Panc1 (cell line): ENCODE measurements at places on chromosomes 4 and X.

DNA sequence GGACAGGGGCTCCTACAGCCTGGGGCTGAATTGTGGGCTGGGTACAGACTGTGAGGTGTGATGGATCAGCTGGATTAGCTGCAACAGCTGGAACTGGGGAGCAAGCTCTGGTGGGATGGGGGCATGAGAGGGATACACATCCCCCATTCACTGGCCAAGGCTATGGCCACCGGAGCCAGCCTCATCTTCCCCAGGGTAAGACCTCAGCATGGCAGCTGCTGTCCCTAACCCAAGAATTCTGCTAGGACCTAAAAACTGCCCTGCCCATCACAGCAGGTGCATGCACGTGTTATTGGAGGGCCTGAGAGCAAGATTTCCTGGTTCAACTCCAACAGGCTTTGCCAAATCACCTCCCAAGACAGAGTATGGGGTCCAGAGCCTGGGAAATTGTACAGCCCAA, 258.6 kb upstream of the AGTR2 start:
- DNase-seq = no peak

DNA sequence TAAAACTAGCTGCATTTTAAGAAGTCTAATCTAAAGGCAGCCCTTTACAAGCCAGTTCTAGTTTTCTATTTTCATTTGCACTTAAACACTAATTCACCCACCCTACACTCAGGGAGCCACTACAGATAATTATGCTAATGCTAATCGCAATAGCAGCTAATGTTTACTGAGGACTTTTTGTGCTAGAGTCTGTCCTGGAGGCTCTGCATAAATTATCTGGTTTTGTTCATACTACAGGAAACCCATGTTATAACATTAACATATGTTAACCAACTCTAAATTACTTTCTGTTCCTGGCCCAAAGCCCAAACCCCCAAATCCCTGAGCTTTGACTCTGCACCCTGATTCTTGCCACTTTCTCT, 480 bp upstream of the RADX start:
- DNase-seq = no peak

DNA sequence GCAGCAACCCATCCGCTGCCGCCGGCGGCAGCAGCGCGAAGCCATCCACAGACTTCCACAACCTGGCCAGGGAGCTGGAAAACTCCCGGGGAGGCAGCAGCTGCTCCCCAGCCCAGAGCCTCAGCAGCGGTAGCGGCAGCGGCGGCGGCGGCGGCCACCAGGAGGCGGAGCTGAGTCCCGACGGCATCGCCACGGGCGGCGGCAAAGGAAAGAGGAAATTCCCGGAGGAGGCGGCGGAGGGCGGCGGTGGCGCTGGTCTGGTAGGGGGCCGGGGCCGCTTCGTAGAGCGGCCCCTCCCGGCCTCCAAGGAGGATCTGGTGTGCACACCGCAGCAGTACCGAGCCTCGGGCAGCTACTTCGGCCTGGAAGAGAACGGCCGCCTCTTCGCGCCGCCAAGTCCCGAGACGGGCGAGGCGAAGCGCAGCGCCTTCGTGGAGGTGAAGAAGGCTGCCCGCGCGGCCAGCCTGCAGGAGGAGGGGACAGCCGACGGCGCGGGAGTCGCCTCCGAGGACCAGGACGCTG, 4.9 kb downstream of the PRDM8 start:
- DNase-seq = no peak

DNA sequence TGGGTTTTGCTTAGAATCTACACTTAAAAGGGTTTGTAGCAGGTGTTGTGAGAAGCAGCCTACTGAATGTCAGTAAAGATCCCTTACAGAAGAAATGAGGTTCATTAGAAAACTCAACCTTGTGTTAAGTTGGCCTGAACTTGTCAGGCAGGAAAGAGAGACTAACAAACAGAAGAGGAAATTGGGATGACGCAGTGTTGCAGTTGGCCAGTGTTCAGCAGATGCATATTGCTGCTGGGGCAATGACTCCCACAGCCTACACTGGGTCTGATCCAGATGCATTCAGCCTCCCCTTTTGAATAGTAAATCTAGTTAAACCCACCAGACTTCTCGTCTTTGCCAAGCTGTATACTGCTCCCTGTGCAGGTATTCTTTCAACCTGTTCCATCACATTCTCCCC, 409.4 kb downstream of the UBE2NL start:
- no peak for DNase-seq
